ENCODE measurements at places on chromosomes 3 and 15. TPM values are rescaled to one million over a fixed set of nuclear protein-coding genes. Genes with fewer than 3 reads are reported as not detected.

The CPLX3 gene
- not detected for total RNA-seq

The TPRA1 gene
- 24.4 TPM for total RNA-seq

The ANKRD63 gene
- not detected for total RNA-seq

DNA sequence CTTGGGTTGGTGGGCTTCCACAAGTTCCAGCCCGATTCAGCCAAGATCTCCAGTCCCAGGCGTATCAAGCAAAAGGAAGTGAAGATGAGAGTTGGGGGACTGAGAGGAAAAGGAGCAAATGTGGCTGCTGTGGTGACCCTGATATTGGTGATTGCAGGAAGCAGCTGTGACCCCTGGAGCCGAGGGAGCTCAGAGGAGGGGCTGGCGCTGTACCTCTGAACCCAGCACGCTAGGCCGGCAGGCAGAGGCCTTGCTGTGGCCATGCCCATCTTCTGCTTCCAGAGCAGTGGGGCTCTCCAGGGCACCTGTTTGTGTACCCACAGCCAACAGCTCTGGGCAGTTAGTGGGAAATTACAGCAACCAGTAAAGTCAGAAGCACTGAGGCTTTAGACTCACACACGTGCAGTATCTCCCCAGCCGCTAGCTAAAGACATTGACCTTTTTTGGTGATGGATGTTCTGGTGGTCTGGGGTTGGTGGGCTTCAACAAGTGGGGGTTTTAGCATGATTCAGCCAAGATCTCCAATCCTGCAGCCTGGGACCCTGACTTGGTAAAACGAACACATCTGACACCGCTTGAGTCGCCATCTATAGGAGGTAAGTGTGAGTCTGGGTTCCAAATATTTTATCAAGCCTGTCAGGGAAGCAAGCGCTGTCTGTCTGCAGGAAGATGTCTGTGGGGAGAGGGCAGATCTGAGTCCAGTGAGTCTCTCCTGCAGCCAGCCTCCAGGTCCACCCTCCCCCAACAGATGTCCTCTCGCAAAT lies 33.1 kb downstream of the TM2D3 start:
- no peak for DNase-seq
- H3K4me1 ChIP-seq, result peaks cover 28% of the 10 kb centered on the region
- H3K4me3 ChIP-seq, result no peak overlapping the region
- no peak overlapping the region for H3K27ac ChIP-seq
- H3K36me3 ChIP-seq, result peaks cover 8% of the 10 kb centered on the region

DNA sequence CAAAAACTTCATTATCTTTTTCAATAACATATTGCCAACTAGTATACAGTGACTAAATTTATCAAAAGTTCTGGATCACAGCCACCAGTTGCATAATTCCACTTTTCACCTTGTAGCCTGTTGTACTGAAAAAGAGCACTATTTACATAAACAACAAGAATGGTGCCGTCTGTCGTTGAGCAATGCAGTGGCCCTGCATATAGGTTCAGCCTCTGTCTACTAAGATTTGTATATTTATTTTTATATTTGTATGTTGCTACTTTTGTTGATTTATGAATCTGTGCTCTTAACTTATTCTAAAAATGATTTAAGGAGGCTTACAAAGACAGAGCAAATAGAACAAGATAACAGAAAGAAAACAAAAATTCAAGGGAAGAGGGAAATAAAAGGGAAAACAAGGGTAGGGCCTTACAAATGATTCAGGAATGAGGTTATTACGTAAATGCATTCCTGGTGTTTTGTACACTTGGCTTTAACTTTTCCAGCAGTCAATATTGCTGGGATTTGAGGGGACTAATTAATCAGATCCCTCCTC lies 257.6 kb upstream of the STT3B start:
- peaks cover 4% of the 10 kb centered on the region for H3K27me3 ChIP-seq
- H3K4me1 ChIP-seq, result peaks cover 9% of the 10 kb centered on the region
- H3K4me3 ChIP-seq, result no peak overlapping the region
- DNase-seq, result no peak

- H3K27me3 ChIP-seq, result no peaks in the 10 kb centered on the region
- no peaks in the 10 kb centered on the region for H3K36me3 ChIP-seq
- H3K27ac ChIP-seq, result no peak overlapping the region
- no peak for DNase-seq
- peaks cover under 1% of the 10 kb centered on the region for H3K4me1 ChIP-seq
Observed at GRCh38 chr3:56975567-56975966, 84.9 kb upstream of the SPATA12 start.

All from progenitor cell of endocrine pancreas (in vitro differentiated cells).